Activated T-cell treated with anti-CD3 and anti-CD28 coated beads for 4 hours (primary cell): ENCODE measurements at places on chromosomes 4 and X.

DNA sequence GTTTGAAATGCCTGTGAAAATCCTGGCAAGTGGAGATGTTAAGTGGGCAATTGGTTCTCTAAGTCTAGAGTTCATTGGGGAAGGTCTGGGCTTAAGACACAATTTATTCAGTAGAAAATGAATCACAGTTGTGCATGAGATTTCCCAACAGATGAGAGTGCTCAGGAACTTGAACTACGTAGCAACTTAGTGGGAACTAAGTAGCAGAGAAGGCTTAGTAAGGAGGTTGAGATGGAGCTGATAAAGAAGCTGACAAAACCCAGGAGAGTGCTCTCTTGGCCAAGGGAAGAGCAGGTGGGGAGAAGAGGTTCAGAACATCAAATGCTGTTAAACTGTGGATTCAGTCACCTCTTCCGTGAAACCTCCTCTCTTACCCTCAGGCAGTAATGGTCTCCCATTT, 33.0 kb downstream of the AFF1 start:
- no peak for DNase-seq

GRCh38 chr4:187606581-187606980, 389.0 kb upstream of the ZFP42 start:
- DNase-seq: no peak

GRCh38 chrX:153059191-153060094, 3.2 kb downstream of the PNMA3 start:
- DNase-seq: no peak

GRCh38 chr4:76744241-76744921, 153.6 kb downstream of the SOWAHB start:
- DNase-seq: no peak

DNA sequence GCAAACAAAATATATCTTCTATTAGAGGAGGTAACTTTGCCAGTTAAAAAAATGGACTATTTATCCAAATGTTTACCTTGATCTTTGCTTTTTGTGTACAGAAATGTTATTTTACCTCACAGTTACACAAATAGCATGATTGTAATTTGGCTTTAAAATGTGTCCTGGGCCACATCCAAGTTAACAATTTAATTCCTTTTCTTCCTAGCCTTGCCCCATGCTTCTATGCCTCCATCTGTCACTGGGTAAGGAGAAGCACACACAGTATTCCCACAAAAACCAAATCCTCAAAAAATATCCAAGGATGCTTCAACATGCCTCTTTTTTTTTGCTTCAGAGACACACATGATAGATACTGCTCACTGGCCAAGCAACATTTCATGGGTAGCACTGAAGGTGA, 30.9 kb downstream of the GRXCR1 start:
- DNase-seq: no peak

- no peak for DNase-seq
Observed at GRCh38 chr4:38223782-38224236, 263.6 kb downstream of the PTTG2 start.

DNA sequence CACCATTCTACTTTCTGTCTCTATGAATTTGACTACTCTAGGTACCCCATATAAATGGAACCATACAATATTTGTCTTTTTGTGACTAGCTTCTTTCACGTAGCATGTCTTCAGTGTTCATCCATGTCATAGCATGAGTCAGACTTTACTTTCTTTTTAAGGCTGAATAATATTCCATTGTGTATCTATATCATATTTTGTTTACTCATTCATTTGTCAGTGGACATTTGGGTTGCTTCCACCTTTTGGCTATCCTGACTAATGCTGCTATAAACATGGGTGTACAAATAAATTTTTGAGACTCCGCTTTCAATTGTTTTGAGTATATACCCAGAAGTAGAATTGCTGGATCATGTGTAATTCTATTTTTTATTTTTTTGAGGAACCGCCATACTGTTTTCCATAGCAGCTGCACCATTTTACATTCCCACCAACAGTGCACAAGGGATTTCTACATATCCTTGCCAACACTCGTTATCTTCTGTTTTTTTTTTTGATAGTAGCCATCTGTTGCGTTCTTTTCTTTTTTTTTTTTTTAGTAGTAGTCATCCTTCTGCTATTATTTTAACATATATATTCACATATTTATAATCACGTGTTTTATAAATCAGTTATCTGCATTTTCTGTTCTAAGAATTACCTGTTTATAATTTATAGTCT, 158.0 kb upstream of the MED14 start:
- DNase-seq: no peak

- DNase-seq: no peak
Observed at GRCh38 chr4:106258145-106259045, 57.6 kb downstream of the TBCK start.

GRCh38 chr4:147732518-147733235, 789 bp downstream of the ARHGAP10 start:
- DNase-seq: no peak

DNA sequence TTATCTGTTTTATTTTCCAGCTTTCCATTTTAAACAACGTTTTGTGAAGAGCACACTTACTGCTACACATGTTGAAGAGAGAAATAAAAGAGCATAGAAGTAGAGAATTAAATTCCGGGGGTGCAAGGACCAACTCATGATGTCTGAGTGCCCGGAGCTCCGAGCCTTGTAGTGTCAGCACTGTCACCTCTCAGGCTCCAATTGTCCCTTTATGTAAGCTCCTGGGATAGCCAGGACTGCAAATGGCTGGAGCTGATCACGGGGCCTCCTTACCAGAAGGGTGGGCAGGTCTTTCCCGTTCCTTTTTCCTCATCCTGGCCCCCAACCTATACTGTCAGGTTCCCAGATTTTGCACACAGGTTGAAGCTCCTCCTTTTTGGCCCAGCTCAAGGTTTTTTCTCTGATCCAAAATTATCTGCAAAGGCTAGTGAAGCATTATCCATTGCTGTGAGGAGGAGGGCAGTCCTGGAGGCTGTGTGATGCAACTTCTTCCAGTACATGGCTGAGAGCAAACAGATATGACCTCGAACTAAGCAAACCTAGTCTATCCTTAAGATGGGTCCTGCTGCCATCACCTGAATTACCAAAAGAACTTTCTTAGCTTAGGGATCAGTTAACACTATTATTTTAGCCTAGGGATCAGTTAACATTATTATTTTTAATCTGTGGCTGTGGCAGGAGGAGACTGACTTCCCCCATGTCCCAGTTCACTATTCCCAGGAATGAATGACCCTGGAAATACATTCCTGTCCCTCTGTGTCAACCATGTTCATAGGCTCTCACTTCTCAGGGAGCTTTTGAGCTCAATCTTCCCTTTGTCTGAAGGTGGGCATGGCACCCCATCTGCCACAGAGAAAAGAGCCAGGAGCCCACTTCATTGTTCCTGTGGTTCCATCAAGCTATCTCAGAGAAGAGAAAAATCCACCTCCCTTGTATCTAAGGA, at the start of gene FGG:
FGG (minus strand) TSS at position 185 of the 943 bp plus-strand sequence; CDS start at position 138, 47 bp downstream.
- no peak for DNase-seq

DNA sequence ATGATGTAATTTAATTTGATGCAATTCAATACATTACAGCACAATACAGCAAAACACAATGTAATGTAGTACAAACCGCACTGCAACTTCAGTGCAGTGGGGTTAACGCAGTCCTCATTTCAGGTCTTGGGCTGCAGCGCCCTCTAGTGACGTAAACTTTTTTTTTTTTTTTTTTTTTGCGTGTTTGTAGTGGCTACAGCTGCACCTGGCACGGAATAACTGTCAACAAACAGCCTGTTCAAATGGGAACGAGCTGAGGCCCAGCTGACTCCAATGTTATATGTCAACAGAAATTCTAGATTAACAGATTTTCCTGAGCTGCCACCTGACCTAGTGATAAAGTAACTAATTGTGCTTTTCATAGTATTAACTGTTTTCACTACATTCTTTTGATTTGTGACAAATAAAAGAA, 33.5 kb upstream of the RASSF6 start:
- no peak for DNase-seq

GRCh38 chr4:54661686-54662085, 3.9 kb downstream of the KIT start:
- DNase-seq: no peak

DNA sequence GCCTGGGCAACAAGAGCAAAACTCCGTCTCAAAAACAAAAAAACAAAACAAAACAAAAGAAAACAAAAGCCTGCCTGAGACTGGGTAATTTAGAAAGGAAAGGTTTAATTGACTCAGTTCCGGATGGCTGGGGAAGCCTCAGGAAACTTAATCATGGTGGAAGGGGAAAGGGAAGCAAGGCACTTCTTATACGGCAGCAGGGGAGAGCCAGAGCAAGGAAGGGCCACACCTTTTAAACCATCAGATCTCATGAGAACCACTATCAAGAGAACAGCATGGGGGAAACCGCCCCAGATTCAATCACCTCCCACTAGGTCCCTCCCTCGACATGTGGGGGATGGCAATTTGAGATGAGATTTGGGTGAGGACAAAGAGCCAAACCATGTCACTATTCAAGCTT, 122.2 kb downstream of the UBE2K start:
- no peak for DNase-seq

GRCh38 chrX:155592331-155592730, 20.4 kb downstream of the TMLHE start:
- DNase-seq: no peak

- DNase-seq: no peak
Observed at GRCh38 chr4:99300934-99301333, 10.1 kb upstream of the ADH1A start.
